Lower leg skin (tissue), 4 donors: ENCODE measurements at places on chromosomes 6 and 20.
A peak's percentile ranks its signal among the peaks of the same experiment; 100 is the strongest.

DNA sequence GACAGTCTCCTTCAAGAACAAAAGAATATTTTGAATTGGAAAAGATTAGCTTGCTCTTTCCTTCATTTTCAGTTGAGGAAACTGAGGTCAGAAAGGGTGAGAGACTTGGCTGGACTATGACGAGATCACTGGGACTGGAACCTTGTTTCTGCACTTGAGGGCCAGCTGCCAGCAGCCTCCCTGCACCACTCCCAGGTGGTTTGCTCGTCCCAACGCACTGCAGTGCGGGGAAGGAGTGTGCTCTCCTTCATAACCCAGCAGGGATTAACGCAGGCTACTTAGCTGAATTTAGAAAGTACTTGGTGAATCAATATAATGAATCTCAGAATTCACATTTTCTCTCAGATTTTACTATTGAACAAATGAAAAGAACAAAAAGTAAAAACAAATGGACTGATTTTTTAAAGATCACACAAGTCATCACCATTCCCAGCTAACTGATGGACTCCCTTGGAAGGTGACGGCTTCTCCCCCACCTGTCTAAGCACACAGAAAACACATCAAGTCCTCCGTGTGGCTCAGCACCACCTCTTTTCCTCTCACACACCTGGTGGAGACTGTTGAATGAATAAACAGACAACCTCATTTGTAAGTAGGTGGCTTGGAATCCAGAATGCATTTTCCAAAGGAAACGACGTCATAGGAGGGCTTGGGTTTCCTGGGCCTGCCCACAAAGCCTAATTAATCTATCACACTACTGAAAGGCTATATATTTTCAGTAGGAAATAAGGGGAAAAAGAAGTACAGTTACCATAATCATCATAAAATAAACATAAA is 121.0 kb downstream of the QRSL1 start:
- no peak for DNase-seq

DNA sequence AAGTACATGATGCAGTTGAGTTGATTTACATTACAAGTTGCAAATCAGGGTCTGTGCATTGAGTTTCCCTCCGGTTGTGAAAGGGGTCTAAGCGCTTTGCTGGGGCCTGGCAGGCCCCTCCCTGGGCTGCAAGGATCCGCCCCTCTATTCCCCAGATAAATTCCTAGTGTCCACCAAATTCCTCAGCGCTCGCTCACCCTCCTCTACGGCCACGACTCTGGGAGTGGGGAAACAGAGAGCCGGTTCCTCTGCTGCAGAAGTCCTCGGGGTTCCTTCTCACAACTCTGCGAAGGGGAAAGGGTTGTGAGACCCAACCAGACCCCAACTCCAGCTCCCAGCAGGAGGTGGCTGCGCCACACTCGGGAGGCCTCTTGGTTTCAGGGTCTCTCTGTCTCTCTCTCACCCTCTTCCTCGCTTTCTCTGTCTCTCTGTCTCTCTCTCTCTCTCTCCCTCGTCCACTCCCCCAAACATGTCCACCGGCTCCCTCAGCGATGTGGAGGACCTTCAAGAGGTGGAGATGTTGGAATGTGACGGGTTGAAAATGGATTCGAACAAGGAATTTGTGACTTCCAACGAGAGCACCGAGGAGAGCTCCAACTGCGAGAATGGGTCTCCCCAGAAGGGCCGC is at the start of gene TCF21:
Gene TCF21 (plus strand): TSS at position 185 of the 628 bp plus-strand sequence. CDS start 285 bp downstream, at position 470.
- no peak for DNase-seq

- DNase-seq: no peak
Measured at GRCh38 chr6:167469672-167470071, 144.8 kb downstream of the TTLL2 start.

DNA sequence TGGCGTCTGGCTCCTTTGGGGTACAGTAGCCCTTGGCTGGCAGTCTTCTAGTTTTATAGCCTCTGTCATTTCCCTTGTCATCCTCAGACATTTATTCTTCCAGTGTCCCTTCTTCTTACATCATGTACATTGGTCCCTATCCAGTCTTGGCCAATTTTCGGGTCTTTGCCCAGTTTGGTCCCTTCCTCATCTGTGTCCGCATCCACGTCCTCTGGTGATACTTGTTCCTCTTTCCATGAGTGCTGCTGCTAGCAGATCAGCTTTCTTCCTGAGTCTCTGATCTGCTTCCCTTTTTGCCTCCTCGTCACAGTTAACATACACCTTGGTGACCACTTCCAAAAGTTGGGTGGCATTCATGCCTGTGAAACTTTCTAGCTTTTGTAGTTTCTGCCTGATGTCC is 86.2 kb upstream of the GPR6 start:
- DNase-seq: no peak

- DNase-seq: peak; percentile 18
Measured at GRCh38 chr6:168601546-168601945, 160.6 kb downstream of the SMOC2 start.

- DNase-seq: no peak
Measured at GRCh38 chr6:142647449-142648035, 297.4 kb downstream of the HIVEP2 start.

DNA sequence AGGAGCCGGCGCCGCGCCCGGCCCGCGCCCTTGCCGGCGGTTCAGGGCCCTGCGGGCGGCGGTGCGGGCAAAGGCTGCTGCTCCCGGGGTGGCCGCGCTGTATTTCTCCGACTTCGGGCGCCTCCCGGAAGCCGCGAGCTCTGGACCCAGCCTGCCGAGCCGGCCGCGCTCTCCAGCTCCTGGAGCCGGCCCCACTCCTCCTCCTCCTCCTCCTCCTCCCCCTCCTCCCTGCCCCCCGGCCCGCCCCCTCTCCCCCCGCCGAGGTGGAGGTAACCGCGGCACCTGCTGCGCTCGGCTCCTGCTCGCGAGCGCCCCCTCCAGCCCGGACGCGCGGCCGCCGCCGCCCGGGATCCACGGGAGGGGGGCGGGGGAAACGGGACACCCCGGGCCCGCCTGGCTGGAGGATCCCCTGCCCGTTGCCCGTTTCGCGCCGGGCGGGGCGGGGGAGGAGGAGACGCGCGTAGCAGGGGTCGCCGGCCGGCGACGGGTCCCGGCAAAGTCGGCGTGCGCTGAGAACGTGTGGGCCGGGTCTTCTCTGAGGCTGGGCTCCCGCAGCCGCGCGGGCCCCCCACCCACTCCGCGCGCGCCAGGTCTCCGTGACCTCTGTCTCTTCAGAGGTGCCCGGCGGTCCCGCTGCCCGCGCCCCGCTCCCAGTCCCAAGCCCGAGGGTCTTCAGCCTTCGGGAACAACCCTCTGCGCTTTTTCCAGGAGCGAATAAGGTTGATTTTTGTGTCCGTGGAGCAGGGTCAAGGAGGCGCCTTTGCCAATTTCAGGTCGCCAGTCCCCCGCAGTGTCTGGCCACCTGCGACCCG is at the start of gene SLC22A23:
Gene SLC22A23 (minus strand): TSS at position 153 of the 812 bp plus-strand sequence. CDS start 491 bp downstream, outside the sequence.
- DNase-seq: peak; percentile 34
